NCI-H2227 treated with DMSO at 0.1 percent for 48 hours (cell line): ENCODE measurements at places on chromosomes 16 and 17.

DNA sequence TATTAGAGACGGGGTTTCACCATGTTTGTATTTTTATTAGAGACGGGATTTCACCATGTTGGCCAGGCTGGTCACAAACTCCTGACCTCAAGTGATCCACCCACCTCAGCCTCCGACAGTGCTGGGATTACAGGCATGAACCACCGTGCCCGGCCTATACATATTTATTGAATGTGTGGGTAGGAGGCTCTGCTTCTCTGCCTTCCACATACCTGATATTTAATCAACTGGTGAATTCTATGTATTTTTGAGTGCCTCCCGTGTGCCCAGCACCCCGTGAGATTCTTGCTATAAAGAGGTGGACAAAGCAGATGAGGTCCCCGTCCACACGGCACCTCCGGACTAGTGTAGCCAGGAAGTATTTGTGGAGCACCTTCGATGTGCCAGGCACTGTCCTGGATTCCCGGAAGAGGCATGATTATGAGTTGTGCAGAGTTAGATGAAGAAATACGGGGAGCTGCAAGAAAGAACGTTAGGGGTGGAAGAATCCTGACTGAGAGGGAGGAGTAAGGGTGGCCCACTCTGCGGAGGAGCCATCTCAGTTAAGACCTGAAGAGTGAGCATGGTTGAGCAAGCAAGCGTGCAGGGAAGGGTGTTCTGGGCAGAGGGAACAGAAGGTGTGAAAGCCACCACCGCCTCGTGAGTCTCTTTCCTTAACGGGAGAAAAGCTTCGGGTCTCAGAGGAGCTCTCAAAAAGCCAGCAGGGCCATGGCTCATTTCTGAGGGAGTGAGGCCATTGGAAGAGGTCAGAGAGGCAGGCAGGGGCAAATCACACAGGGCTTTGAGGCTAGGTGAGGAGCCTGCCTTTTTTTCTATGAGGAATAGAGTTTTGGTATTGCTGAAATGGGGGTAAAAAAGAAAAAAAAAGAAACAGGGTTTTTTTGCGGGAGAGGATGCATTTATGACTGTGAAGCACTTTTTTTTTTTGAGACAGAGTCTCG, 21.2 kb downstream of the CRISPLD2 start:
- no peak for DNase-seq

DNA sequence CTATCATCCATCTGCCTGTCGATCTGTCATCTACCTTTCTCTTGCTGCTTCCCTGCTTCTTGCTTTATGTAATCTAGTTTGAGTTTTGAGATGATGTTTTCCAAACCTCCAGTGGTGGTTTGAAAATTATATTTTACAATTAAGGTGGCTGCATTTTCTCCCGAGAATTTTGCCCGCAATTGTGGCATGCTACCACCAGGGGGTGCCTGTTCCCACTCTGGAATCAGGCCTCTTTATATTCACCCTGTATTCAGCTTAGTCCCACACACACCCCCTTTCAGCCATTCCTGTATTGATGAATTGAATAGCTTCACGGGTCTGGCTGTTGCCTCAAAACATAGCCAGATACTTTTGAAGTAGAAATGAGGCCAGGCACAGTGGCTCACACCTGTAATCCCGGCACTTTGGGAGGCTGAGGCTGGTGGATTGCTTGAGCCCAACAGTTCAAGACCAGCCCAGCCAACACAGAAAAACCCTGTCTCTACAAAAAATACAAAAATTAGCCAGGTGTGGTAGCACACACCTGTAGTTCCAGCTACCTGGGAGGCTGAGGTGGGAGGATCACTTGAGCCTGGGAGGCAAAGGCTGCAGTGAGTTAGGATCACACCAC, 3.2 kb downstream of the PRSS22 start:
- no peak for DNase-seq

DNA sequence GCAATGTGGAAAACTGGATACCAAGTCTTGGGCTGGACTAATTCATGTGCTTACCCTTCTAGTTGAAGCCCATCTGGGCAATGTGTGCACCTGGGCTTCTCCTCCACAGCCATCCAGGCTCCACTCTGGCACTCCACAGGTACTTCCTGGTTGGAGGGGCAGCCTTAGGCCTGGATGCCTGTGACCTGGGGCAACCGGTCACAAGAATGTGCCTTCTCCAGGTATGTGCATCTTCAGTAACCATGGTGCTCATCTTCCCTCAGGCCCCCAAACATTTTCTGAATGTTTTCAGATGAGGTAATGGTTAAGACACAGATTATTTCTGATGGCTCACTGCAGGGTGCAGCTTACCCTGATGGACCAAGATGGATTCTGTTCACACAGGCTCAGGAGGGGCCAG, 11.1 kb downstream of the C16orf86 start:
- no peak for DNase-seq

- no peak for DNase-seq
These were observed 3.3 kb downstream of the TBX4 start for GRCh38 chr17:61455324-61456060.

DNA sequence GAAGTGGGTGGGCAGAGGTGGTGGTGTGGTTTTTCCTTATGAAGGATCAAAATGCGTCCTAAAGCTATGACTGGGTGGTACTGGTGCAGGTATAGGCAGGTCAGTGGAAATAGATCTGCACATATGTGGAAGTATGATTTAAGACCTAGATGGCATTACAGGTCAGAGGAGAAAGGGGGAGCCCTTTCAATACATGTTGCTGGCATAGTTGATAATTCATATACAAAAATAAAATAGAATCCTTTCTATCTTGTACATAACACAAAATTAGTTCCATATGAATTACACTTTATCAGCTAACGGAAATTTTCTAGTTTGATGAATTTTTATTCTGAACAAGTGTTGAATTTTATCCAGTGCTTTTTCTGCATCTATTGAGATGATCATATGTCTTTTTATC, 20.8 kb upstream of the PIK3R5 start:
- DNase-seq: no peak

DNA sequence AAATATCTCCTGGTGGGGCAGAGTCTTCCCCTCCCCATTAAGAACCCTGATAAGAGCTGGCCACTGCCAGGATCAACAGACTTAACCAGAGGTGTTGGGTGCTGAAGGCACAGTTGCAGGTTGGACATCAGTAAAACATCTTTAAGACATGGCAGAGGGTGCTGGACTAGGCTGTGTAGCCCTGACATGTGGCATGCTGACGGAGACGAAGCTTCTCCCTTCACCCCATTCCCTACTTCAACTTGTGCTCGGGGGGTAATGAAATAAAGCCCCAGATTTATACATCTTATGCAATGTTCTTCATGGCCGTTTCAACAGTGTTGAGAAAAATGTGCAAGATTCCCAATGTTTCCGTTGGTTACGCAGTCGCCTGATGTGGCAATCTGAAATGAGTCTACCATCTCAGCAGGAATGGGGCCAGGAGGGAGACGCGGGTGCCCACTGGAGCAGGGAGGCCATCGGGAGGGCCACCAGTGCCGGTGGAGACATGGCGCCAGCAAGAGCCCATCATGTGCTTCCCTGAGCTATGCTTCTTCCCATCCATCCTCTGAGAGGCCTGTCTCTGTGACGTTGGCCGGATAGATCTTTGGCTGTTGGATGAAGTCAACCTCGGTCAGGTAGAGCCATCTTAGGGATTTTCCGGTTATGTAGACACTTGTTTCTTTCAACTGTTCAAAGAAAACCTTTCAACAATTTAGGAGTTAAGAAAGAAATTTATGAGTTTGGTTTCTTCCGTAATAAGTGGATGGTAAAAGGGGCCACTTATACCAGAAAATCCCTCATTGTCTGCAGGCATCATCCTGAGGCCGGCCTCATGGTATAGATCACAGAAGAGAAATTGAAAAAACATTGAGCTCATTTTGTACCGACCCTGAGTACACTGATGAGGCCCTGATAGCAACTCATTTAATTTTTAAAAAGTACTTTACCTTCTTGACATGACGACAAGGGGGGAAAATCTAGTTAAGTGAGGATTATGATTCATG, 6.4 kb downstream of the IRF8 start:
- DNase-seq: no peak

DNA sequence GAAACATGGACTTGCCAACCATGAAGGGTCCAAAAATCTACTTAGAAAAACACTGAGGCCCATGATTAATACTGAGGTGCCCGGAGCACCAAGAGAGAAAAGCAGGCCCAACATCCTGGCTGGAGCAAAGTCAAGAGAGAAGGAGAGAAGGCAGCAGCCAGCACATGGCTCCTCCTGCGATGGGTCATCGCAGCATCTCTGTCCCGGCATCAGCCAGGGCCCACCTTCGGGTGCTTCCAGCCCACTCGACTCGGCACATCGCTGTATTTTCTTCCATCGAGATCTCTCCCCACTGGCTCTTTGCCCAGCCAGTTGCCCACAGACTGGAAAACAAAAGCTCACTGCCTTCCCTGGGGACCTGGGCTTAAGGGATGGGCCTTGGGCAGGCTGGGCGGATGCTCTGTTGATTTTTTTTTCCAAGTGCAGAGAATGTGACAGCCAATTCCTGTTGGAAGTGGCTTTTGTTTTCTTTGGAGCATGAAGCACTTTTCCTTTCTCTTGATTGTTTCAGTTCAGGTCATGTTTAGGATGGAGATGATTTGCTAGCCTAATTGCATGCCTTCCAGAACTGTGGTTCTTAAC, 58.1 kb downstream of the CYB5B start:
- no peak for DNase-seq

- DNase-seq: no peak
These were observed 352.4 kb downstream of the C16orf95 start for GRCh38 chr16:86964796-86965241.

DNA sequence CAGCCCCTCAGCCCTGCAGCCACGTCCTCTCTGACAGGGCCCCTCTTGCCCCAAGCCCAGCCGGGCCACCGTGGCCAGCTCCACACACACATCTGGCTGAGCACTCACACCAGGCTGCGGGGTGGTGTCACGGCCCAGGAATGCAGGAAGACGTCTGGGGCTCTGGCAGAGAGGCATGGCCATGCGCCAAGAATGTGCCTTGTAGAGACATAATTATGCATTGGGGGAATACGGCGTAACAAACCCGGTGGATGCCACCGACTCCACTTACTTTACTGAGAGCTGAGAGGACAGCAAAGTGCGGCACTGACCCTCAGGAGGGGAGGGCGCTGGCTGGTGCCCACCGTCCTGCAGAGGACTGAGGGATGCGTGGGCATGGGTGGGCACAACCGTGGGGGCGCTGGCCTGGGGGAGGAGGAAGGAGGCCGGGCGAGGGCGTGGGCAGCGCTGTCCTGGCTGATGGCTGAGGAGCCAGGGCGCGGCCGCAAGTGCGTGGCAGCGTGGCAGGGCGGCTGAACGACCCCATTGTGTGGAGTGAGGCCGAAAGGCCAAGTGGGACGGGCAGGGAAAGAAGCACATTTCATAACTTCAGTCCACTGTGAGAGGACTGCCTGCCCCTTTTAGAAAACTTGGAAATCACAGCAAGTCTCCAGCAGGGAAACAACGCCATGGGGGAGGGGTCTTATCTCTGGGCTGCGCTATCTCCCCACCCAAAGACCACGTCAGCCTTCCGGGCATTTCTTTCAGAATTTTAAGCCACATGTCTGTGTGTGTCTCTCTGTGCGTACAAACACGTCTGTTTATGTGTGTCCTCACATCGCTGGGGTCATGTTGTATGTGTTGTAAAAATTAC, 30.6 kb downstream of the METRNL start:
- no peak for DNase-seq

DNA sequence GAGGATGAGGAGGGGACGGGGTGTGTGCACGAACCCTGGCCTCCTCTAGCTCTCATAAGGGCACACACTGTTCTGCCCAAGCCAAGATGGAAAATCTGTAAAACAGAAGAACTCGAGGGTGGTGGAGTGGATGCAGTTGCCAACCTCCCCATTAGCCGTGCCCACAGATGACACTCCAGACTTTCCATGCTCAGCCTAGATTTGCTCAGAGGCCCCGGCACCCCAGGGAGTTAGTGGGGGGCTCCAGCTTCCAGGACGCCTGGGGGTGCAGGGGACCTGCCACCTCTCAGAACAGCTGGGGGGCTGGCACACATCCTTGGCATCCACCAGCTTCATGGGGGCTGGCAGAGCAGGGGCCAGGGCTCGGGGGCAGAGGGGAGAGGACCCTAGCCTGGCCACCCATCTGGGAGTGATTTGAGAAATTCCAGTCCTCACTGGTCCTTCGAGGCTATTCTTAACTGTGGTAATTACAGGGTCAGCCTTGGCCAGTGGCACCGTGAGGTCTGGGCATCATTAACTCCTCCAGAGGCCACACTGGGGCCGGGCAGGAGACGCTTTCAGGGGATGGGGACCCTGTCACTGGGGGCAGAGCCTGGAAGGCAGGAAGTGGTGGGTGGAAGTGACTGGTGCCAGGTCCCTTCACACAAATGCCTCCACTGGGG, 14.3 kb downstream of the VASN start:
- DNase-seq: no peak

DNA sequence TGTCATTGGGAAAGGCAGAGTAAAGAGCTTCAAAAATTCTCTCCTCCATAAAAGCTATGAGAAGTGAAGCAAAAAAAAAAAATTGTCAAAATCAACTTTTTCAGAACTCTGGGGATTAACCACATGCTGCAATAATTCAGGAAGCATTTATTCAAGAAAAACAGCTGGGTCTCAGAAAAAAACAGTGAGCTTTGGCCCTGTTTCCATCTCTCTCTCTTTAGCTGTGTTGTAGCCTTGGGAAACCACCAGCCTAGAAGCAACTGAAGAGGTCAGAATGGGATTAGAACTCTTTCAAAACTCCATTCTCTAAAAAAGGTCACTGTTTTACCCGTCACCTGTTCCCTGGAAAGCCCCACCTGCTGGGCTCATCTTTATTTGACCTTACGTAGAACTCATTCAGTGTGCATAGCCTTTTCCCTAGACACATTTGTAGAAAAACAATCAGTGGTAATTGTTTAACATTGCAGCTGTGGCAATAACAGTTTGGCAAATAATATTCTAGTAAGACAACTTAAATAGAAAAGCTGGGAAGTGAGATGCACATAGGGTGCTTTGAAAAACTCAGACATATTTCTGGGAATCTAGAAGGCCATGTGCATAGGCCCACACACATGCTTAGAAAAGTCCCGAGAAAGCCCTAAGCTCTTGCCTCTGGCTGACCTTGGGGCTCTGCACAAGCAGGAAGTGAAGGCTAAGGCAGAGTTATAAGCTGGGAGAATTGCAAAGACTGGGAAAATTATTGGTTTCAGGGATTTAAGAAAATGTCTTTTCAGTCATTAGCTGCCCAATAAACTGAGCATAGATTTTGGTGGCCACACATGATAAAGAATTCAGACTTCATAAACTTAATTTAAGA, 18.0 kb downstream of the SLC5A11 start:
- DNase-seq: no peak

- peak; percentile 74 for DNase-seq
These were observed 17.6 kb downstream of the HIGD1B start for GRCh38 chr17:44865231-44865660.

GRCh38 chr17:79082311-79083190, 7.9 kb downstream of the ENGASE start:
- DNase-seq: peak; percentile 32

DNA sequence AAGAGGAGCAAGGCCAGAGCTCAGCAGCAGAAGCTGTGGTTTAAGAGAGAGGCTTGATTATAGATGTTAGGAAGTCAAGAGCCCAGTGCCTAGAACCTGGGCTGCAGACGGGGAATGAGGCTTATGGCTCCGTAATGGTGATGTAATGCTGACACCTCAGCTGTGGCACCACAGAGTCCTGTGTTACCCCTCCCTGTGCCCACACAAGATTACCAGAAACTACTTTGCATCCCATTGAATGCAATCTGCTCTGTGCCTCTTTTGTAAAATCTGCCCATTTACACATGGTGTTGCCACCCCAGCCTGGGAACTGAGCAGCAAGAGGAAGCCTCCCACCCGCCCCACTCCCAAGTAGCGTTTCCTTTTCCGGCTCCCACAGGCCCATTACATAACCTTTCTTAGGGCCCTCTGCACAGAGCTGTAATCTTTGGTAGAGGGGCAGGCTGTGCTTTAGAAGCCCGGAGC, 57.0 kb downstream of the PITPNC1 start:
- DNase-seq: no peak
